Naive thymus-derived CD8-positive, alpha-beta T cell (primary cell): ENCODE measurements at places on chromosomes 2 and 18. TPM values are rescaled to one million over a fixed set of nuclear protein-coding genes. Genes with fewer than 3 reads are reported as not detected.

DNA sequence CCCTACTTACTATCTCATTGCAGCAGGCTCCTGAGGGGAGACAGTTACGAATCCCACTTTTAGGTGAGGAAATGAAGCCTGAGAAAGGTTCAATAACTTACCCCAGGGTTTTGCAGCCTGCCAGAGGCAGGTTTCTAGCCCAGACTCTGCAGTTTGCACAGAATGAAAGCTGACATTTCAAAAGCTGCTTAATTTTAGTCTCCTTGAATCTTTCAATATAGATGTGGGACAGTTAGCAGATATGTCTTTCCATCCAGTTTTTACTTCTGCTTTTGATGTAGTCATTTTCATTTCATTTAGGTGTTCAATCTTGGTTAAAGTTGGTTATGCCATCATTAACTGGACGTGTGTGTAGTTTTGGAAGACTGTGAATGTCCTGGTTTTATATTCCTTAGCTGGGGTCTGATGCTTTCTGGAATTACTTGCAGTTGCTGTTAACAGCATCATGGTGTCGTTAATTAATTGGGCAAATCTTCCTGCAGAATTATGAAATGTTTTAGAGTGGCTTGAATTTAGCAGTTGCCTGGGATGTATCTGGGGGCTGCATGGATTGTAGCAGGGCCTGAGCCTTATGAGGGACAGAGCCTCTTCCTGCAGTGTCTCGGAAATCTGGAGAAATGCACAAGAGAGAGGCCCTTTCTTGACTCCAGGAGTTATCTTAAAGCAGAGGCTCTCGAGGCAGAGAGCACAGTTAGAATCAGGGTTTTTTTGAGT, 100.8 kb downstream of the ZNF532 start:
- H3K4me3 ChIP-seq = no peak overlapping the region
- H3K27ac ChIP-seq = no peak overlapping the region
- no peaks in the 10 kb centered on the region for H3K4me1 ChIP-seq
- no peak for DNase-seq
- H3K36me3 ChIP-seq = no peaks in the 10 kb centered on the region
- peaks cover 27% of the 10 kb centered on the region for H3K27me3 ChIP-seq

DNA sequence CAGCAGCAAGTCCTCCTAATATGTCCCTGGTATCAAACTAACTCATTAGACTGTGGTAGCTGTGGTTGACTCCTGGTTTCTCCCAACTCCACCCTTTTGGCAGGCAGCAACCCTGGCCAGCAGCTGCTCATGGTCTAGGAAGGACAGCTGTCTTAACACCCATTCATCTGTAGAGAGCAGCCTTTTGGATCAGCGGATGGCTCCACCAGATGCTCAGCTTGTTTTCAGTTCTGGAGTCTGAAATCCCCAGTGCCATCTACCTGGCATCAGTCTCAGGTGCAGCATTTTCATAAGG, 100.5 kb downstream of the SPOPL start:
- H3K27me3 ChIP-seq = no peaks in the 10 kb centered on the region
- no peak overlapping the region for H3K27ac ChIP-seq
- no peak for DNase-seq
- no peaks in the 10 kb centered on the region for H3K36me3 ChIP-seq

DNA sequence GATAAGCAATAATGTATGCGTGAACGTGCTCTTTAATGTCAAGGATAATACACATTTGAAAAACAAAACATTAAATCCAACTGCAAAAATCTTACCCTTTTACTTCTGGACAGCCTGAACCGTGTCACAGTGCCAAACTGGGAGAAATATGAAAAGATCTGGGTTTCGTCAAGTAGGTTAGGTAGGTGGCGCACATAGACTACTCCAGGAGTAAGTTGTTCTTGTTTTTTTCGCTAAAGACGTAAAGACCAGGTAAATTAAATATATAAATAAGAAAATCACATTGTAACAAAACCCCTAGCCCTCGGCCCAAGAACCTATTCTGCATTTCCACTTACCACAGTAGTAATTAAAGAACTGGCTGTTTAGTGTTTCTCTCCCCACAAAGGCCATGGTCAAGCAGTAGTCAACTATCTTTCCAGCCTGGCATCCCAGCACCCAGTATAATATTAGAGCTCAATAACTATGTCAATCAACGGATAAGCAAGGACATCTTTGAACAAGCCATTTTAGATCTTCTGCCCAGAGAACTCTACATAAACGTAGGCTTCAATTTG, 1.1 kb downstream of the NIFK start:
- H3K27ac ChIP-seq = peak overlapping the region; percentile 95
- DNase-seq = peak; percentile 9
- H3K27me3 ChIP-seq = no peaks in the 10 kb centered on the region
- peak overlapping the region; percentile 96 for H3K4me3 ChIP-seq
- peaks cover 5% of the 10 kb centered on the region for H3K36me3 ChIP-seq
- H3K4me1 ChIP-seq = peaks cover 71% of the 10 kb centered on the region

DNA sequence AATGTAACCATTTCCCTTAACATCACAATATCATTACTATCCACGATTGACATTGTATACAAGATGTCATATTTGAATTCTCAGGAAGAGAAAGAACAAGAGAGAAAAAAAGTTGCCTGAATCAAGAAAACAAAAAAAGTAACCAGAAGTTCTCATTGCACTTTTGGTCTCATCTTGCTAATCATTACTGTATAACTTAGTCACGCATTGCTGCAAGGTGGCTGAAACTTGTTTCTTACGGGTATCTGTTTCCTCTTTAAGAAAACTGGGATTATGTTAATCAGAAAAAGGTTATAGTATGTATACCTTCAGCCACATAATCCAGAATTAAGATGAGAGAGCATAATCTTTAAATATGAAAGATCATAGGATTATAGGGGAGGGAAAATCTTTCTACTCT, 639.7 kb upstream of the SYT4 start:
- no peak for DNase-seq
- no peak overlapping the region for H3K4me3 ChIP-seq
- no peaks in the 10 kb centered on the region for H3K36me3 ChIP-seq
- H3K27ac ChIP-seq = no peak overlapping the region
- no peaks in the 10 kb centered on the region for H3K4me1 ChIP-seq

GRCh38 chr2:157876786-157877138, 632 bp upstream of the ACVR1 start:
- no peaks in the 10 kb centered on the region for H3K27me3 ChIP-seq
- DNase-seq = no peak
- H3K4me3 ChIP-seq = peak overlapping the region; percentile 78

DNA sequence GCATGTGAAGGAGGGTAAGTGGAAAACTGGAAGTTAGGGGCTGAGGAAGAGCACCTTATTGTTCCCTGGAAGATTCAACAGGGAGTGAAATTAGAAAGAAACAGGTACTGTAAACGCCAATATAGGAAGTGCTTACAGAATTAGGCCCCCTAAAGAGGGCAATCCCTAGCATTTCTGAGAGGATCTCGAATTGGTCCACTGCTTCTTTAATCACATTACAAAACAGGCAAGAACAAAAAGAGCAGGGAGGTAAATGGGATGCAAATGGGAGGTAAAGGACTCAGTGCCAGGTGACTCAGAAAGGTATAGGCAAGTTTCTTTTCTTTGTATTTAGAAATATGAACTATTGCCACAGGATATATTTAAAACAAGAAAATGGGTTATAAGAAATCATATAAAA, 116.4 kb upstream of the FANCL start:
- H3K27ac ChIP-seq = no peak overlapping the region
- no peaks in the 10 kb centered on the region for H3K36me3 ChIP-seq
- no peak overlapping the region for H3K4me3 ChIP-seq
- H3K4me1 ChIP-seq = no peaks in the 10 kb centered on the region
- DNase-seq = no peak

DNA sequence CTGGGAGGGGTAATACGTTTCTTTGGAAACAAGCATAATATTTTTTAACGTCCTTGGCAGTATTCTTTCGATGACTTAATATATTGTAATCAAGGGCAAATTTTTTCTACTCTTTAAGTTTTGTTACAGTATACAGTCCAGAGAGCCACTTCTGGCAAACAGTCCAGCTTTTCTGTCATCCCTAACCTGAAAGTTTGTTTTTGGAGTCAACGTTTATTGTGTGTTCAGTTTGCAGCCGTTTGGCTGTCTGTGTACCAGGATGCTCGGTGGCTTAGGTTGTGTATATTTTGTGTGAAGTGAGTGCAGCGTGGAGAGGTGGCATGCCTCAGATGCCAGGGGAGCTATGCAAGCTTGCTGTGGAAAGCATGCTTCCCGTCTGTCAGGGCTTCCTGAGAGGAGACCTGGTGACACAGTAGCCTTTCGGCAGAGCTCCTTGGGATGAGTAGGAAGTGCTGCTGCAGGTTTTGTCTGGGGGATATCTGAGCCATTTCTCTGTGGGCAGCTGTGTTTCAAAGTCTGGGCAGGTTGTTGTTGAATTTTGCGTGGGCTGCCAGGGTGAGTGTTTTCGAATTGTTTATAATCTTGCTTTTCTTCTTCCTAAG, 14.7 kb downstream of the MAP3K20 start:
- H3K4me1 ChIP-seq = no peaks in the 10 kb centered on the region
- H3K27ac ChIP-seq = no peak overlapping the region
- H3K4me3 ChIP-seq = no peak overlapping the region
- H3K36me3 ChIP-seq = no peaks in the 10 kb centered on the region

- H3K36me3 ChIP-seq = no peaks in the 10 kb centered on the region
- no peak for DNase-seq
- H3K27ac ChIP-seq = no peak overlapping the region
- peaks cover 34% of the 10 kb centered on the region for H3K4me1 ChIP-seq
- no peaks in the 10 kb centered on the region for H3K27me3 ChIP-seq
Measured at GRCh38 chr18:23887493-23887892, 127.1 kb upstream of the TTC39C start.

DNA sequence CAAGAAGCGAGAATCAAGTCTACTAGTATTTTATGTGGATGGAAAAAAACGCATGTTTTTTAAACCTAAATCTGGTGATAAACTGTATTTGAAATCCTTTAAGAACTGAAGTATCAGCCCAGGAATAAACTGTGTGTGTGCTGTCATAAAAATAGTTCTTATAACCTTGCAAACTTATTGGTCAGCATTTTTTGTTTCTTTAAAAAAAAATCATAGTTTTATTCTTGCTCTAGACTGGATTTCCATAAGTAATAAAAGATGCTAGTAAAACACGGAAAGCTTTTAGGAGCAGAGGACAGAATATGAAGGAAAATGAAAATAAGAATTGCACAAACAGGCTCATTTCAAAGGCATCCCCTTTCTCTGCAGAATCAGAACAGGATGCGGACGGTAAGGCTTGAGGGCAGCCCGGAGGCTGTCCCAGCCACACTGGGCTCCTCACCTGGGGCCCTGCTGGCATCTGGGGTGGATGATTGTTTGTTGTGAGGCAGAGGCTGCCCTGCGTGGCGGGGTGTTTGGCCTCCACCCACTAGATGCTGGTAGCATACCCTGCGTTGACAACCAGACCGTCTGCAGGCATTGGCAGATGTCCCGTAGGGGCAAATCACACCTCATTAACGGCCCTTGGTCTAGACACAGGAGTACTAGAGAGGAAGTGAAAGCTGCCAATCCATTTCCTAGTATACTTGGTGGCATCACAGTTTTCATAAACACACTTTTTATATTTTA, 52.5 kb downstream of the MBP start:
- no peaks in the 10 kb centered on the region for H3K27me3 ChIP-seq
- H3K4me1 ChIP-seq = peaks cover 85% of the 10 kb centered on the region
- no peak overlapping the region for H3K4me3 ChIP-seq
- no peaks in the 10 kb centered on the region for H3K36me3 ChIP-seq
- DNase-seq = no peak
- H3K27ac ChIP-seq = peak overlapping the region; percentile 58

DNA sequence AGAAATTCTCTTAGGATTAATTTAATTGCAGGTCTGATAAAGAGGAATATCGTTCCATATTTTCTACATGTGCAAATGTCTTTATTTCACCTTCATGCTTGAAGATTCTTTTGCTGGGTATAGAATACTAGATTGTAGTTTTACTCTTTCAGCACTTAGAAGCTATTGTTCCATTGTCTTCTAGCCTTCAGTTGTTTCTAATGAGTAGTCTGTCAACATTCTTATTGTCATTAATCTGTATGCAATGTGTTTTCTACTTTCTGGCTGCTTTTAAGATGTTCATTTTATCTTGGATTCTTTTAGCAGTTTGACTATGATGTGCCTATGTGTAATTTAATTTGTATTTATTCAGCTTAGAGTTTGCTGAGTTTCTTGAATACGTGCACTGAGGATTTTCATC, 64.3 kb upstream of the ZNF385B start:
- H3K27ac ChIP-seq = no peak overlapping the region
- H3K36me3 ChIP-seq = peaks cover 41% of the 10 kb centered on the region
- no peaks in the 10 kb centered on the region for H3K4me1 ChIP-seq
- H3K4me3 ChIP-seq = no peak overlapping the region
- no peaks in the 10 kb centered on the region for H3K27me3 ChIP-seq
- DNase-seq = no peak

- no peaks in the 10 kb centered on the region for H3K36me3 ChIP-seq
- no peak overlapping the region for H3K4me3 ChIP-seq
- no peaks in the 10 kb centered on the region for H3K27me3 ChIP-seq
- H3K27ac ChIP-seq = no peak overlapping the region
Measured at GRCh38 chr2:80852808-80853139, 548.2 kb upstream of the LRRTM1 start.

GRCh38 chr18:34352385-34353163, 127.9 kb upstream of the NOL4 start:
- no peaks in the 10 kb centered on the region for H3K4me1 ChIP-seq
- no peaks in the 10 kb centered on the region for H3K36me3 ChIP-seq
- H3K4me3 ChIP-seq = no peak overlapping the region

GRCh38 chr2:42342061-42342794, 18.8 kb downstream of the COX7A2L start:
- H3K4me3 ChIP-seq = peak overlapping the region; percentile 15
- H3K27ac ChIP-seq = peak overlapping the region; percentile 84
- no peak for DNase-seq
- peaks cover 24% of the 10 kb centered on the region for H3K4me1 ChIP-seq
- H3K27me3 ChIP-seq = no peaks in the 10 kb centered on the region

DNA sequence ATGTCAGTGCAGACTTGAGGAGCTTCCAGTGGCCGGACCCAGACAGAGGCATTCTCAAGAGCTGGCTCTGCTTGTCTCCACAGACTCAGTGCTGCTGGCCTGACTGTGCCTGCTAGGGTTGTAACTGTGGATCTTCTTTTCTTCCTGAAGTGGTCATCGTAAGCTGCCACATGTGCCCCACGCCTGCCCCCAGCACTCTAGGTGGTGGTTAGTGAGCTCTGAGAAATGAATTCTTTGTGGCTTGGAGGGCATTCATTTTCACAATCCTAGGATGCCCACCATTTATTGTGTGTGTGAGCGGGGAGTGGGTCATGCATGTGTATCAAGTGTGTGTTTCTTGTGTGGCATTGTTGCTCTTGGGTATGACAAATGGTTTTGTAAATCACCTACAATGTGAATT, 23.1 kb downstream of the RAB12 start:
- no peak for DNase-seq
- no peak overlapping the region for H3K27ac ChIP-seq
- no peak overlapping the region for H3K4me3 ChIP-seq
- peaks cover 18% of the 10 kb centered on the region for H3K4me1 ChIP-seq
- no peaks in the 10 kb centered on the region for H3K27me3 ChIP-seq
- peaks cover 11% of the 10 kb centered on the region for H3K36me3 ChIP-seq

Gene SPP2
- polyA plus RNA-seq = not detected

Gene TUBA4A
- polyA plus RNA-seq = 275 TPM

Gene KLF7
- 29.6 TPM for polyA plus RNA-seq

Gene COL6A3
- polyA plus RNA-seq = 2.0 TPM

Gene ABHD1
- polyA plus RNA-seq = 1.7 TPM
